ENCODE measurements at places on chromosomes 6 and 20. TPM values are rescaled to one million over a fixed set of nuclear protein-coding genes. Genes with fewer than 3 reads are reported as not detected.

Gene BANF2
- not detected for total RNA-seq

Gene RIN2
- total RNA-seq = 56.6 TPM

- no peaks in the 10 kb centered on the region for H3K27me3 ChIP-seq
- H3K27ac ChIP-seq = no peak overlapping the region
- H3K4me3 ChIP-seq = no peak overlapping the region
- no peaks in the 10 kb centered on the region for H3K4me1 ChIP-seq
These were observed 3.5 kb downstream of the GNMT start for GRCh38 chr6:42963855-42964605.

- H3K36me3 ChIP-seq = no peaks in the 10 kb centered on the region
- H3K27ac ChIP-seq = peak overlapping the region; percentile 74
- peak; percentile 81 for DNase-seq
- H3K27me3 ChIP-seq = no peaks in the 10 kb centered on the region
- no peak overlapping the region for H3K4me3 ChIP-seq
- H3K4me1 ChIP-seq = peaks cover 67% of the 10 kb centered on the region
These were observed 17.4 kb downstream of the MYLK4 start for GRCh38 chr6:2733324-2733723.

- H3K4me3 ChIP-seq = no peak overlapping the region
- no peaks in the 10 kb centered on the region for H3K36me3 ChIP-seq
- no peak overlapping the region for H3K27ac ChIP-seq
- no peaks in the 10 kb centered on the region for H3K4me1 ChIP-seq
- no peak for DNase-seq
- no peaks in the 10 kb centered on the region for H3K27me3 ChIP-seq
These were observed 4.3 kb downstream of the CCDC167 start for GRCh38 chr6:37495244-37495934.

DNA sequence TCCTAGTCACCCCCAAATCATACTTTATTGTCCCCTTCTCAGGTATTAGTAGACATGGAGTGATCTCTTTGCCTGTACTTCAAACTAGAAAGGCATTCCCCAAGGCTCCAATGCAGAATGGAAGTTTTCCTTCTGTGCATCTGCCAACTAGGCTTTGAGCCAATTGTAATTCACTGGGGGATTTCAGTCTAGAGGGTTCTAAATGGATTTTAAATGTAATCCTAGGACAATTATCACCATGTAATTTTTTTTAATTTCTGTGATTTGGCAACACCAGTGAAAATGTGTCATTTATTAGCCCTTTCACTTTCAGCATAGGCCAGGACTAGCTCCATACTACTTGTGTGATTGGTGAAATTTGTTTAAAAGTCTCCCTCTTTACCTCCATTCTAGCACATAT, 557.6 kb upstream of the MARCKS start:
- H3K4me3 ChIP-seq = no peak overlapping the region
- no peak overlapping the region for H3K27ac ChIP-seq
